ENCODE measurements at places on chromosomes 11 and 22.

- no peak overlapping the region for H3K27ac ChIP-seq
- no peak overlapping the region for H3K4me3 ChIP-seq
- H3K4me1 ChIP-seq: no peaks in the 10 kb centered on the region
- DNase-seq: no peak
- H3K27me3 ChIP-seq: peaks cover 71% of the 10 kb centered on the region
Observed at GRCh38 chr11:64716473-64717267, 6.3 kb downstream of the NRXN2 start.

DNA sequence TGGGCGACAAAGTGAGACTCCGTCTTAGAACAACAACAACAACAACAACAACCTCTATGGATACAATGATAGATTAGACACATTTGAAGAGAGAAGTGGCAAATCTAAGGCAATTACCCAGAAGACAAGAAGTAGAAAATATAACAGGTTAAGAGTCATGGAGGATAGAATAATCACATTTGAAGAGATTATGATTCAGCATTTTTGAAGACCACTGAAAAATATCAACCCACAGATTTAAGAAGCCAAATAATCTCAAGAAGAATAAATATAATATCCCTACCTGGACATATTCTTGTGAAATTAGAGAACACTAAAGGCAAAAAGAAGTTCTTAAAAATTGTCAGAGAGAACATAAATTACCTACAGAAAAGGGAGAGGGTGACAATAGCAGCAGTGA lies 7.9 kb downstream of the LDHC start:
- H3K4me3 ChIP-seq: no peak overlapping the region
- no peaks in the 10 kb centered on the region for H3K36me3 ChIP-seq
- DNase-seq: no peak
- H3K27ac ChIP-seq: no peak overlapping the region

GRCh38 chr11:41413843-41414242 lies 45.6 kb downstream of the LRRC4C start:
- no peak overlapping the region for H3K27ac ChIP-seq
- DNase-seq: no peak
- peaks cover 1% of the 10 kb centered on the region for H3K27me3 ChIP-seq
- no peaks in the 10 kb centered on the region for H3K4me1 ChIP-seq
- H3K4me3 ChIP-seq: no peak overlapping the region

DNA sequence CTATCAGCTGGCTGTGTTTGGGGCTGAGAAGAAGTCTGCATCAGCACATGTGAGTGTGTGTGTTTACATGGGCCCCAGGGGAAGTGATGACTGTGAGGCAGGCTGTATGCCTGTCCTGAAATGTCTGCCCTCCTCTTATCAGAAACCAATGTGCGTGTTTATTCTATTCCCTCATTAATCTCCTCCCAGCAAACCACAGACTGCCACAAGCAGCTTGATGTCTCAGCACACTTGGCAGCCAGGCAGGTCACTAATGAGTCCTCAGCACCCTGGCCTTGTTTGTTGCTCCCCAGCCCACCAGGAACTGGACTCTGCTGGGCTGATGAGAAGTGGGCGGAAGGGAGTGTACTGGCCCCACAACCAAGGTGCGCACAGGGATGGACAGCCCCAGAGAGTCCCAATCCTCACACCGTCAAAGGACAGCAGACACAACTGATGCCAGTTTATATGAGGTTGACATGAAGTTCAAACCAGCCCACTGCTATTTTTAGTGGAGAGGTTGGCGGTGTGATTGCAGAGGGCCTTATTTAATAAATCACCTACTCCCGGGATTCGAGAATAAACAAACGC lies 225.8 kb downstream of the ETS1 start:
- H3K27ac ChIP-seq: peak overlapping the region; percentile 17
- H3K4me1 ChIP-seq: peaks cover 41% of the 10 kb centered on the region
- peaks cover 6% of the 10 kb centered on the region for H3K27me3 ChIP-seq
- H3K36me3 ChIP-seq: no peaks in the 10 kb centered on the region

DNA sequence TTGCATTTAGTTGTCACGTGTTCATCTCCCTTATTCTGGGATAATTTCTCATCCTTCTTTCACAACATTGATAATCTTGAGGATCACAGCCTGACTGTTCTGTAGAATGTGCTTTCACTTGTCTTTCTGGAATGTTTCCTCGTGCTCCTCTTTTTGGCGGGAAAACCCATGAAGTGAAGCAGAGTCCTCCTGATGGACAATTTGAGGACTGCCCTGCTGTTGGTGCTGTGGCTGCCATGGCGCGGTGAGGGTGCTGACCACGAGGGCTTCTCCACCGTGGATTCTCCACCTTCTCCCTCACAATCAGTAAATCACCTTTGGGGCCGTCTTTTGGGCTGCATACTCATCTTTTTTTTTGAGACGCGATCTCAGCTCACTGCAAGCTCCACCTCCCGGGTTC lies 946.9 kb downstream of the BRD1 start:
- H3K27ac ChIP-seq: no peak overlapping the region
- no peak for DNase-seq
- H3K4me1 ChIP-seq: no peaks in the 10 kb centered on the region
- no peak overlapping the region for H3K4me3 ChIP-seq
- peaks cover 3% of the 10 kb centered on the region for H3K27me3 ChIP-seq
- H3K36me3 ChIP-seq: no peaks in the 10 kb centered on the region

DNA sequence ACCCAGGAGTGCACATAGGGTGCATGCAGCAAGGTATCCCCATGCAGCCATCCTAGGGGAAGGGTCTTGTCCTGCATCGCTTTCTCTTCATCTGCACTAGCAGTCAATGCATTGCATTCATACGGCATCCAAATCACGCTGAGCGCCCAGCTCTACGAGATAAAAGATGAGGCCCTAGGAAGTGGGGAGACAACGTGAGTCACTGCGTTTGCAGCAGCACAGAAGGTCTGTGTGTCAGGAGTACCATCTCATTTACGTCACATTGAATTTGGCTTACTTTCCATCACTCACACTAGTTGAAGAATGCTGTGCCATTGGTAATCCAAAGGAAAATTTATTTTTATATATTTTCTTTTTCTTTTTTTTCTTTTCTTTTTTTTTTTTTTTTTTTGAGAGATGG lies 2.5 kb upstream of the ST14 start:
- H3K4me3 ChIP-seq: no peak overlapping the region
- no peak overlapping the region for H3K27ac ChIP-seq
- peaks cover 12% of the 10 kb centered on the region for H3K4me1 ChIP-seq
- H3K27me3 ChIP-seq: peaks cover 41% of the 10 kb centered on the region
- H3K36me3 ChIP-seq: no peaks in the 10 kb centered on the region

GRCh38 chr11:61747192-61747966 lies 5.1 kb upstream of the MYRF start:
- no peaks in the 10 kb centered on the region for H3K27me3 ChIP-seq
- DNase-seq: peak; percentile 41
- no peaks in the 10 kb centered on the region for H3K36me3 ChIP-seq
- H3K4me1 ChIP-seq: no peaks in the 10 kb centered on the region

DNA sequence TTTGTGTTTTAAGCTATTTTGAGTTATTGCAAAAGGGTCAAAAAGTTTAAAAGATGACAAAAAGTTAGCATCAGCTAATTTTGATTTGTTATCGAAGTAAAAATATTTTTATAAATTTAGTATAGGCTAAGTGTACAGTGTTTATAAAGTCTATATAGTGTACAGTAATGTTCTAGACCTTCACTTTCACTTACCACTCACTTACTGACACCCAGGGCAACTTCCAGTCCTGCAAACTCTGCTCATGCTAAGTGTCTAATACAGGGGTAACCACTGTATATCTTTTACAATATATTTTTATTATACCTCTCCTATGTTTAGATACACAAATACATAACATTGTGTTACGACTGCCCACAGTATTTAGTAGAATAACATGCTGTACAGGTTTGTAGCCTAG lies 59.7 kb downstream of the PDGFD start:
- no peak overlapping the region for H3K27ac ChIP-seq
- H3K4me3 ChIP-seq: no peak overlapping the region
- peaks cover 2% of the 10 kb centered on the region for H3K27me3 ChIP-seq
- no peak for DNase-seq
- H3K4me1 ChIP-seq: peaks cover 23% of the 10 kb centered on the region

DNA sequence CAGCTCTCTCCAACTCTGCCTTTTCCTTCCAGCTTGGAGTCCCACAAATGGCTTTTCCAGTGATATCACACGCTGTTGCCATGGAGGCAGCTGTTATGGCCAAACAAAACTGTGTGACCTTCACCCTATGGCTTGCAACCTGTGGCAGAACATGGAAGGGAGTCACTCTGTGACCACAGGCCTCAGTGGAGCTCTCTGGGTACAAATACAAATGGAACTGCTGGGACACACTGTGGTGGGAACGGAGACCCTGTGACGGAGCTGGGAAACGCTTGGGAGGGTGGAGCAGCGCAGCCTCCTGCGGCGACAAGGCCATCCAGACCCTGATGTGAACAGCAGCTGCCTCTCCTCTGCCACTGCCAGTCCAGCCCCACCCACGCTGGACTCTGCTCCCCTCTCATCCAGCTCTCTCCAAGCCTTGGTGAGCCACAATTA lies 162.5 kb downstream of the ETS1 start:
- DNase-seq: no peak
- peaks cover 46% of the 10 kb centered on the region for H3K4me1 ChIP-seq
- H3K4me3 ChIP-seq: no peak overlapping the region
- no peaks in the 10 kb centered on the region for H3K36me3 ChIP-seq
- peak overlapping the region; percentile 56 for H3K27ac ChIP-seq

GRCh38 chr11:61697764-61698163 lies 17.6 kb downstream of the DAGLA start:
- no peak for DNase-seq
- no peak overlapping the region for H3K27ac ChIP-seq
- H3K36me3 ChIP-seq: no peaks in the 10 kb centered on the region
- no peak overlapping the region for H3K4me3 ChIP-seq
- H3K4me1 ChIP-seq: peaks cover 31% of the 10 kb centered on the region

DNA sequence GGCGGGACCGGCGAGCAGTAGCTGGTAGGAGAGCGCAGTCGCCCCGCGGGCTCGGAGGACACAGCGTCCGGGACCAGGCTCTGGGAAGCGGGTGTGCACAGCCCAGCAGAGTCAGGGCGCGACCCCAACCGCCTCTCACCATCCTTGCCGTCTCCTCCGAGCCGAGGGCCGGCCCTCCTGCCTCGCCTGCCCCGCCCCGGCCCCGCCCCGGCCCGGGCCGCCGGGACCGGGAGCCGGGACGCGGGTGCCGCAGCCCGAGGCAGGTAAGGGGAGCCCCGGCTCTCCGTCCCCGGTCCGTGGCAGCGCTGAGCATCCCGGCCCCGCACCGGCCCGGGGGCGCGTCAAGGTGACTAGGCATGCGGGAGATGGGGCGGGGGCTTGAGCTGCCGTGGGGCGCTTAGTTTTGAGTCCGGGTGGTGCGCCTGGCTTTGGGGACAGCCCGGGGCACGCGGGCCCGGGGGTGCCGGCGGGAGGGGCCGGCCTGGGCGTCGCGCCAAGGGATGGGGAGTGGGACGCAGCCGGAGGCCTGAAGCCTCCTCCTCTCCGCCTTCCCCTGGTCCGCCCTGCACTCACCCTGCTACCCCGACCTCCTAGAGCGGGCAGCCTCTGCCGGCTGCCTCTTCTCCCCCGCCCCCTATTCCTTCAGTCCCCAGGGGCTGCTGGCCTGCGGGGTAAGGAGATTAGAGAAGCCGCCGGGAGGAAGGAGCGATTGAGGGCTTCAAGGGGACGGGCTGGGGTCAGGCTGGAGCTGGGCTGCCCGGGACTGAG lies at the start of gene ABCG4:
ABCG4 (plus strand) TSS at position 35 of the 768 bp plus-strand sequence. CDS start 914 bp downstream, outside the sequence.
- H3K27me3 ChIP-seq: peaks cover 44% of the 10 kb centered on the region
- H3K36me3 ChIP-seq: no peaks in the 10 kb centered on the region
- H3K4me1 ChIP-seq: peaks cover 14% of the 10 kb centered on the region
- no peak for DNase-seq

GRCh38 chr22:21991304-21991596 lies 8.7 kb upstream of the TOP3B start:
- no peaks in the 10 kb centered on the region for H3K36me3 ChIP-seq
- no peak overlapping the region for H3K4me3 ChIP-seq
- peaks cover 30% of the 10 kb centered on the region for H3K27me3 ChIP-seq
- H3K27ac ChIP-seq: no peak overlapping the region
- DNase-seq: no peak

GRCh38 chr11:60363542-60364470 lies 14.5 kb upstream of the MS4A7 start:
- no peak overlapping the region for H3K4me3 ChIP-seq
- no peaks in the 10 kb centered on the region for H3K36me3 ChIP-seq
- no peak overlapping the region for H3K27ac ChIP-seq
- DNase-seq: peak; percentile 55
- no peaks in the 10 kb centered on the region for H3K4me1 ChIP-seq

- H3K4me3 ChIP-seq: peak overlapping the region; percentile 84
- no peaks in the 10 kb centered on the region for H3K36me3 ChIP-seq
- peak; percentile 74 for DNase-seq
- H3K27ac ChIP-seq: peak overlapping the region; percentile 97
- peaks cover 43% of the 10 kb centered on the region for H3K4me1 ChIP-seq
- H3K27me3 ChIP-seq: no peaks in the 10 kb centered on the region
Observed at GRCh38 chr11:65381716-65382032, 772 bp downstream of the SLC25A45 start.

- DNase-seq: no peak
- H3K27ac ChIP-seq: 0 out of 2 replicates have a peak overlapping the region, but pooled peaks have one; percentile 82
- no peaks in the 10 kb centered on the region for H3K36me3 ChIP-seq
- peaks cover 78% of the 10 kb centered on the region for H3K4me1 ChIP-seq
Observed at GRCh38 chr22:35899736-35900135, 128.9 kb downstream of the RBFOX2 start.

GRCh38 chr22:18000441-18001039 lies 23.8 kb downstream of the MICAL3 start:
- H3K27ac ChIP-seq: peak overlapping the region; percentile 0
- peaks cover 34% of the 10 kb centered on the region for H3K4me1 ChIP-seq
- H3K36me3 ChIP-seq: peaks cover 13% of the 10 kb centered on the region
- no peak for DNase-seq

DNA sequence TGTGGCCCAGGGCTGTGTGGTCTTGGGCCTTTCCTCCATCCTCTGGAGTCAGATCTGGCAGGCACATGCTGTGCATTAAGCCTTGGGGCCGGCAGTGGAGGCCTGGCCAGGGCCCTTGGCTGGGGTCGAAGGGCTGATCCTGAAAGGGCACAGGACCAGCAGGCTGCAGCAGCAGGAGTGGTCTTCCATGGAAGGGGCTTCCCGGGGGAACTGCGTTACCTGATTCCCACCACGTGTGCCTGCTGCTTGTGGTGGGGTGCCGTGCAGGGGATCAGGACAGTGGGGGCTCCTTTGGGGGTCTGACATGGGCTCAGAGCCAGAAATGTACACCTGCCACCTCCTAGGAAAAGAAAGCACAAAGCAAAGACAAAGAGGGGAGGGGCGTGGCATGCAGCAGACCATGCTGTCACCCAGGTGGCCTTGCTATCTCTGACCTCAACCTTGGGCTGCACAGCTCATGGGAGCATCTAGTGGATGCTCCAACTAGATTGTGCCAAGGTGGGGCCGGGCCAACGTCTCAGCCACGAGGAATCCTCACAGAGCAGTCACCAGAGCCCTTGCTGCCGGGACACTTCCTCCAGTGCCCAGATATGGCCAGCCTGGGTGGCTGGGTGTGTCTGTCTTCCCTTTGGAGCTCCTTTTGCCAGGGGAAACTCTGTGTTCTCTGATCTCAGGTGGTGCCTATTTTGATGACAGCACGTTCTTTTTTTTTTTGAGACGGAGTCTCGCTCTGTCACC lies 17.9 kb upstream of the YPEL1 start:
- H3K36me3 ChIP-seq: peaks cover 5% of the 10 kb centered on the region
- no peak for DNase-seq
- H3K27me3 ChIP-seq: peaks cover 13% of the 10 kb centered on the region
- peaks cover 25% of the 10 kb centered on the region for H3K4me1 ChIP-seq
- no peak overlapping the region for H3K27ac ChIP-seq

All from HFFc6 (cell line).